ENCODE measurements at places on chromosomes 12 and 14.

DNA sequence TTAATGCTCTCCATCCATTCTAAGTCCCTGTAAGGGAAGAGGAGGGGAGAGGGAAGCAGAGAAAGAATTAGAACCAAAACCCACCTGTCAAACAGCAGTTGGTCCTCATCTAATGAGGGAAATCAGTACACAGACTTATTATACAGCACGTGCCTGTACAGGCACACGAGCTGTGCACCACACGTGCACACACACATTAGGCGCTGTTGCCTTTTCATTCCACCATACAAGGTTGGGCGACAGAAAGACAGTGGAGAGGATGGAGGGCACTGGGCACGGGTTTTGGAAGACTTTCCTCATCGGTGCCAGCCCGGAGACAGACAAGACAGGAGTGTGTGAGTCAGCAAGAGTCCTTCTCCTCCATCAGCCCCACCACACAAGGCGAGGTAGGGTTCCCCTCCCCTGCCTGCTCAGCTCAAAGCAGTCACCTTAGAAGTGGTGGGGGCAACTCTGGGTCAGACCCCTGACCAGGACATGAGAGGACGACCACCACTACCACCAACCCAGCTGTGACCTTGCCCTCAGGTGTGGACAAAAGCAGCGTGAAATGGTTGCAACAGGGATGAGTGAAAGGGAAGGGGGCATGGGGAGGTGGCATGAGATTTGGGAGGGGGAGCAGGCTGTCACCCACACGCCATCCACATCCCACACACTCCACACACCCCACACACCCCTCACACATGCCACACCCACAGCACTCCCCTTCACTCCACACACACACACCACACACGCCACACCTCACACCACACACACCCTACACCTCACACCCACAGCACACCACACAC, 80.7 kb downstream of the ACTN1 start:
- DNase-seq, result no peak

DNA sequence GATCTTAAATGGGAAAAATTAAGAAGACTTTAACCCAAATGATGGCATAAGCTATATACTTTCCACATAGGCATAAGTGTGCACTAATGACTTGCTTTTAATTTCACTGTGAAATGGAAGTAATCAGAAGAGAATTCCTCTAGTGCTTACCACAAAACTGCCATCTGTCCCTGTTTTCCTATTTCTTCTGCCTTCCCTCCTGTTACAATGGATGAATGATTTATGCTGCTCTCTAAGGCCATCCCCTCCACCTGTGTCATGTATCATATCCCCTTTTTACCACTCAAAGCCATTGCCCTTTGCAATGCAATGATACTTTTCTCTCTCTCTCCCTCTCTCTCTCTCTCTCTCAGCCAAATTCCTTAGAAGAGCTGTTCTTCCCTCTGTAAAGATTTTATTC, 109.1 kb downstream of the C12orf50 start:
- DNase-seq, result no peak

GRCh38 chr12:131223791-131224225, 270.1 kb downstream of the ADGRD1 start:
- no peak for DNase-seq

DNA sequence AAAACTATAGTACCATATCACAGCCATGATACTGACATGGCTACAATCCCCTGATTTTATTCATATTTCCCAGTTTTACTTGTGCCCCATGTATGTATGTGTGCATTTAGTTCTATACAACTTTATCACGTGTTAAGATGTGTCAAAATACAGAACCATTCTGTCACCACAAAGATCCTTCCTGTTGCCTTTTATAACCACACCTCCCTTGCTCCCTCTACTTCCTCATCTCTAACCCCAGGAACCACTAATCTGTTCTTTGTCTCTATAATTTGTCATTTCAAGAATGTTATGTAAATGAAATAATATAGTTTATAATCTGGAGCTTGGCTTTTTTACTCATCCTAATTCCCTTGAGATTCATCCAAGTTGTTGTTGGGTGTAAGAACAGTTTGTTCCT, 358.4 kb downstream of the DPF3 start:
- DNase-seq, result peak; percentile 49

GRCh38 chr12:131194166-131194565, 240.5 kb downstream of the ADGRD1 start:
- DNase-seq, result no peak

DNA sequence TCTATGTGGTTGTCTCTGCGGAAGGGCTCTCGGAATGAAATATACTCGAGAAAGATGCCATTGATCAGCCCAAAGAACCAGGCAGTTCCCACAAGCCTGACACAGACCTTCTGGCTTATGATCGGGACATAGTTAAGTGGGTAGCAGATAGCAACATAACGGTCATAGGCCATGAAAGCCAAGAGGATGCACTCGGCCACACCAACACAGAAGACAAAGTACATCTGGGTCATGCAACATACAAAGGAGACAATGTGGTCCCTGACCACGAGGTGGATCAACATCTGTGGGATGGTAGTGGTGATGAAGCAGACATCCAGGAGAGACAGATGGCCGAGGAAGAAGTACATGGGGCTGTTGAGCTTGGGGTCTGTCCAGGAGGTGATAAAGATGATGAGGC, 326 bp downstream of the OR10AD1 start:
- no peak for DNase-seq

GRCh38 chr14:75489480-75489837, 32.8 kb upstream of the BATF start:
- DNase-seq, result no peak

DNA sequence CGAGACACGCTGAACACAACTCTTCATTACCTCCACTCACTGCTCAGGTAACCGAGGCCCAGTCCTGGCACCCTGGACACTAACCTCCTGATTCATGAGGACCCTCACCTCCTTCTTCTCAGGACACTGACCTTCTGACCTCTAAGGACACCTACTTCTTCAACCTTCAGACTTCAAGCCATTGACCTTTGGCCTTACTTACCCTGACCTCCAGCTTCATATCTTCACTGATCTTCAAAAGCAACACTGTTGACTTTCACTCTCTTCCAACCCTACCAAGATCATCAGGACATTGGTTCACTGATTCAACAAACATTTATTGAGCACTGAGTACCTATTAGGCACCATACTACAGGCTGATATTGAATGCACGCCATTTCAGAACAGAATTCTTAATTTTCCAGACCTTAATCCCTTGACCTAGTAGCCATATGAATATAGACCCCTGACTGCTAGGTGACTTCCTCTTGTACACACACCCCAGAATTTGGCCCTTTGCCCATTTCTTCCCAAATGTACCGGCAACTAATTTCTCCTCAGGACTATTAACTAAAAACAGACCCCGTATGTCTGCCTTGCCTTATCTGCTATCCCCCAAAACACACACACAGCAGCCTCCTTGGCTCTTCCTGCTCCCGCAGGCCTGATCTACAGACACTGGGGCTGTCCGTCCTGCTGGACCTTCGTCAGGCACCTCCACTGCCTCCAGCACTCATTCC, 5.8 kb downstream of the ARHGEF40 start:
- no peak for DNase-seq

DNA sequence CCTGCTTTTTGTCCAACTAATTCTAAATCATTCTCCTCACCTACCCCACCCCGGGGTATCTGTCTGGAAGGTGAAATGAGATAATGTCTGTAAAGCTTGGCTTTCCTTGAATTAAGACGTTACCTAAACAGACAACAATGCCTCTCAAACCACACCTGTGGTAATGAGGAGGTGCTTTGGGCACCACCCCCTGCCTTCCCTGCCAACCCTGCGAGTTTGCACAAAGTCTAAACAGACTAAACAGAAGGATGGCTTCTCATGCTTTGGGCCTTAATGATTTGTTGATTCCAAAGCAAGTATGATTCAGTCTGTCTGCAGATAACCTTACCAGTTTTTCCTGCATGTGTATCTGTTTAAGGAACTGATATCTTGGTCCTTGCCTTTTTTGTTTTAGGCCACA, 82.4 kb downstream of the ZFC3H1 start:
- no peak for DNase-seq

DNA sequence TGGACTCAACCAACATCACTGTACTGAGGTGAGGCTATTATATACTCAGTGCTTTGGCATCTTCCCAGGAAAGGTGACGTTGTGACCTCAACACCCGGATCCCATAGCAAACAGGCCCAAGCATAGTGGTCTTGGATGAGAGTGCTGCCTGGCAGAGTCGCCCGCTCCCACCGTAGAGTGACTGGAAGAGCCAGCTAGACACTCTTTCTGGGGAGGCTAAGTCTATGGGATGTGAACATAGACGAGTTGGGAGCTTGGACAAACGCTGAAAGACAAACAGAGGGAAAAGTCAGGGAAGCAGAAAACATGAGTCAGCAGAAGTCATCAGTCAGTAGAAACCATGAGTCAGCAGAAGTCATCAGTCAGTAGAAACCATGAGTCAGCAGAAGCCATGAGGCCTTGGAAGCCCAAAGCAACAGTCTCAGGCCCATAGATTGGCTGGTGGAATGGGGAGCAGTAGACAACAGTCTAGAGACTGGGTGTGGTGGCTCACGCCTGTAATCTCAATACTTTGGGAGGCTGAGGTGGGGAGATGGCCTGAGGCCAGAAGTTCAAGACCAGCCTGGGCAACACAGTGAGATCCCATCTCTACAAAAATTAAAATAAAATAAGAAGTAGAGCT, 66.4 kb upstream of the MAP1LC3B2 start:
- DNase-seq, result no peak

- DNase-seq, result no peak
These were observed at the start of gene MYBPC1 for GRCh38 chr12:101594700-101595099. Gene MYBPC1 (plus strand): TSS chr12:101594971. CDS start chr12:101595071, 100 bp downstream.

DNA sequence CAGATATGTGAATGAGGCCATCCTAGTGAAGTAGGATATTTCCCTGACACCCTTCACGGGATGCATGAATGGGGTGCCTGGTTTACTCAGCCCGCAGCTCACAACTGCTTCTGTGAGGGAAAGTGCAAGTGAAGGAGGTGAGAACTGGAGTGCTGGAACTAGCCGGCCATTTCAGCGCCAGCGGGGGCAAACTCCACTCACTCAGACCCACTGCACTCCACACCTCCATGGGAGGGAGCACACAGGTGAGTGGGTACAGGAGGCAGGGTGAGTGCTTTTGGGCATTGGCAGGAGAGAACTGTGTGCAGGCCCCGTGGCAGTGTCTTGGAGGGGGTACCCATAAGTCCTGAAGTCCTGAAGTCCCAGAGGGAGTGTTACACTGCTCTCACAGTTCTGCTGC, 1008.4 kb downstream of the SLC6A15 start:
- DNase-seq, result no peak

GRCh38 chr12:101909646-101910045, 32.3 kb downstream of the DRAM1 start:
- no peak for DNase-seq

GRCh38 chr12:75571204-75571603, 59.8 kb upstream of the KRR1 start:
- no peak for DNase-seq

DNA sequence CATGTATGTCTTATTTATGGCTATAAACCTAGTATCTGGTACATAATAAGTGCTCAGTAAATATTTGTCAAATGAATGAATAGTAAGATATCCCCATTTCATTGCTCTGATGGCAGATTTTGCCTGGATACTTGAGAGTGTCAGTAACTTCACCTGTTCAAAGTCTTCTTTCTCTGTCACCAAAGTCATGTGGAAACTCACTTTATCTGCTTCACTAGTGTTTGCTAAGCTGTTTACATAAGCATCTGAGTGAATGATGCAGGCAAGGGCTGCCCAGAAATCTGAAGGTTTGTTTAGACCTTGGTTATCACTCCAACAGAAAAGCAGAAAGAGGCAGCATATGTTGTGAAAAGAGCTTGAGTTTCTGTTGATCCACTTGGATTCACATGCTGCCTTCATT, 4.3 kb downstream of the OR4E1 start:
- DNase-seq, result no peak

DNA sequence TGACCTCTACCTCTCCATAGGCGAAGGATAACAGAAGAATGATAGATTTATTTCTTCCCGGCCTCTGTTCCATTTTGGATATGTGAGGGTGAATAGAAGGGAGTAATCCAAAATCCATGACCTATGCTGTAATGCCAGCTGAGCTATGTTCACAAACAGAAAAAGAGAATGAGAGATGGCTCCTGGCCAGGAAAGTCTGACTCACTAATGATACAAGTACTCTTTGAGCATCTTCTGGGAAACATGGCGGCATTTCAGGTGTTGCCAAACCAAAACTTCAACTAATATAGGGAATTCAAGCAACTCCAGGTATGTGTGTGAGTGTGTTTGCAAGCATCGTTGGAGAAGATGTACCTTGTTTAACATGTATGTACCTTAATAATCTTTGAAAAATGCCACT, 55.1 kb downstream of the MED13L start:
- no peak for DNase-seq

DNA sequence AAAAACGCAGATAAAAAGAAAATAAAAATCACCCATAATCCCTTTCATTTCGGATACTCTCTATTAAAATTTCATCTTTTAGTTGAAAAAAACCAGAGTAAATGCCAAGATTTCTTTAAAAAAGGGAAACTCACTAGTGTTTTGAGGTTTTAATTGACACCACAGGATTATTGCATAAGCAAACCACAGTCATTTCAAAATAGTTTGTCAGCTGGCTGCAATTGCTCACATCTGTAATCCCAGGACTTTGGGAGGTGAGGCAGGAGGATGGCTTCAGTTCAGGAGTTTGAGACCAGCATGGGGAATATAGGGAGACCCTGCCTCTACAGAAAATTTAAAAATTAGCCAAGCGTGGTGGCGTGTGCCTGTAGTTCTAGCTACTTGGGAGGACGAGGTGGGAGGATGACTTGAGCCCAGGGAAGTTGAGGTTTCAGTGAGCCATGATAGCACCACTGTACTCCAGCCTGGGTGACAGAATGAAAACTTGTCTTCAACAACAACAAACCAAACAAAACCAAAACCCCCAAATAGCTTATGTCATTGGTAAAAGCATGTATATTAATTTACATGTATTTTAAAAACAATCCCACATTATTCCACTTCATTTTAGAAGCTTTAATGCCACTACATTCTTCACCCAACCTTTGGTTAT, 48.8 kb downstream of the SYNE2 start:
- no peak for DNase-seq

- no peak for DNase-seq
These were observed 105.1 kb downstream of the RERG start for GRCh38 chr12:15116086-15116485.

- no peak for DNase-seq
These were observed 260.0 kb upstream of the PLEKHG7 start for GRCh38 chr12:92442782-92443181.

DNA sequence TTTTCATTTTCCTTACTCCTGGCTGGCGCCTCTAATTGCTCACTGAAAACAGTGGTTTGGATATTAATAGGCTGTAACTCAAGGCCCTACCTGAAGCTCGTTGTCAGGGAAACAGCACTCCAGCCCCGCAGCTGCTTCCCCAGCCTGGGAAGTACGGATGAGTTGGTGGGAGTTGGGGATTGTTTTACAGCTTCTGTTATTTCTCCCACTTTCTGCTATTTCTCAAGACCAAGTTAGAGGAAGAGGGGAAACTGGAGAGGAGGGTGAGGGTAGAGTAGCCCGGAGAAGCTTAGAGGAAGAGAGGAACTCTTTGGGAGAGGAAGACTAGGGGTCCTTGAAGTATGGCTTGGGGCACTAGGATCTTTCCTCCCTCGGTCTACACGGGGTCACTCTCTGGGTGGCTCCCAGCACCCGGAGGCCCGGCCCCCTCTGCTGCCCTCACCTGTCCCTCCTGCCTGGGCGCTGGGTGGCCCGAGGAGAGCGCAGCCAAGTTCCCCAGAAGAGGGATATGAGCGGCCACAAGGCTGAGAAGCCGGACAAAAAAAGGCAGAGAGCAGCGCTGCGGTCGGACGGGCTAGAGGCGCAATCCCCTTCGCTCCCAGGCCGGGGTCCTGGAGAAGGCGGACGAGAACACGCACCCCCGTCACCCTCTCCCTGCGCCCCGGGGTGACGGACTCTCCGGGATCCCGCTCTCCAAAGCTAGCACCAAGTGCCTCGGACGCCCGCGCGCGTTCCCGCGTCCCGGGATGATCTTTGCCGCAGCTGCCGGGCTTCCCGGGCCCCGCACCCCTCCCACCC, 671 bp downstream of the SPTB start:
- DNase-seq, result no peak
